ENCODE measurements at places on chromosomes 12 and 14. TPM values are rescaled to one million over a fixed set of nuclear protein-coding genes. Genes with fewer than 3 reads are reported as not detected.

Gene NINJ2
- total RNA-seq, result 1.2 TPM

Gene COL2A1
- not detected for total RNA-seq

Gene TAS2R14
- total RNA-seq, result 2.0 TPM

Gene KLHL33
- total RNA-seq, result 0.17 TPM

Gene PLEKHD1
- total RNA-seq, result under 0.01 TPM

Gene PPP1R1A
- 0.17 TPM for total RNA-seq

All from dermis blood vessel endothelial cell (primary cell).